ENCODE measurements at places on chromosomes 7 and 10.

- DNase-seq, result peak; percentile 61
Measured at GRCh38 chr10:119542988-119543813, 682 bp upstream of the RGS10 start.

DNA sequence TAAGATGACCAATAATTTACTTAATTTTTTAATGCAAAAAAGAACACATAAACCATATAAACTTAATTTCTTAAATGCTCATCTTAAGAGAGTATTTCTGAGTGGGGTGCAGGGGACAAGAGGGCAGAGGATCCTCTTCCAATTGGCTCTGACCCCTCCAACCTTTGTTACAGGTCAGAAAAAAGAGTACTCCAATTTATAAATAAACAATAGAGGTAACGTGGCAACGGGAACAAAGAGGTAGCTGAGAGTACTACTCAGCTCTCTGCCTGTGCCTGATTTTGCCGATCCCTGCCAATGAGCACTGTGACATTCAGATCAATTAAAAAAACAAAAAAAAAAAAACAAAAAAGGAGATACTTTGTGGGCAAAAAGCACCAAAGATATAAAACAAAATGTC lies 307.9 kb downstream of the PARD3 start:
- DNase-seq, result peak; percentile 37

- DNase-seq, result no peak
Measured at GRCh38 chr10:3542185-3542611, 242.8 kb downstream of the KLF6 start.

- no peak for DNase-seq
Measured at GRCh38 chr7:94378356-94378755, 16.3 kb upstream of the COL1A2 start.

DNA sequence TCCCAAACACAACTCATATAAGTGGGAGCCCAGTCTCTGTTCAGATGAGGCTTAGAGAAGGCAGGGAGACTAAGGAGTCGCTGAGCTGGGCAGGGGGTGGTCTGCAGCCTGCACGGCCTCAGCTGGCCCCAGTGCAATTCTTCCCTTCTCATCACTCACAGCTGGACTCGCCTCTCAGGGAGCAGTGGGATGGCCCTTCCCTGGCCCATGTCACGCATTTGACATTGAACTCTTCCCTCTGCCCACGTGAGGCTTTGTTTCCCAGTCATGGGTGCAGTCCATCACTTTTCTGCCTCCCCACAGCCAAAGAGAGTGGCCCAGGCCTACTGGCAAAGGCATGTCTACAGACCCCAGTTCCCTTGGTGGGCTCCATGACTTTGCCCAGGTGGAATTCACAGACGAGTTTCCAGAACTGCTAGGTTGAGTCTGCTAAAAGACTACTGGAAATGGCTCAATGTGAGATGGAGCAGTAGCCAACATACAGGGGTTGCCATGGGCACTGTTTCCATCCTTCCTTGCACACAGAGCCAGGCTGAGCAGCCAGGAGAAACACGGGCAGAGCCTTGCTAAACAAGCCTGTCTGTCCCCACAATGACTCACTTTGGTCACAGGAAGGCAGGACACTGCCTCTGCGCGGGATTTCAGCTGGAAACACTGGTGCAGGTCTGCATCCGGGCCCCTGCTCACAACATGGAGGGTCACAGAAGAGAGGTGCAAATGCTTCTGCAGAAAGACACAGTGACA lies 90.1 kb downstream of the OAT start:
- no peak for DNase-seq

DNA sequence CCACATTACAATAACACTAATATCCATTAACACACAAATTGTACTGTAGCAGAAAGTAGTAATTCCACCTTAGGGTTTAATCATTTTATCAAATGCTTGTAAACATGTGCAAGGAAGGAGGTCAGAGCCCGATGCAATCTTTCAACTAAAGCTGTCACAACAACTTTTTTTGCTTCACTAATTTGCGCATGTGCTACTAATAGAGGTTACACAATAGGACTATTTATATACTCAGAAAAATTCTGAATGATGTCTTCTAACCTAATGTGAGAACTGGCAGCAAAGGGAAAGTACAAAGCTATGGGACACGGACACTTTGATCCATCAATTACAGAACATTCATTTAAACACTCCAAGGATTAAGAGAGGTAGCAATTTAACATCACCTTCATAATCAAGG lies 244.4 kb downstream of the CHCHD3 start:
- no peak for DNase-seq

- DNase-seq, result no peak
Measured at GRCh38 chr10:100327007-100327717, 2.9 kb downstream of the PKD2L1 start.

DNA sequence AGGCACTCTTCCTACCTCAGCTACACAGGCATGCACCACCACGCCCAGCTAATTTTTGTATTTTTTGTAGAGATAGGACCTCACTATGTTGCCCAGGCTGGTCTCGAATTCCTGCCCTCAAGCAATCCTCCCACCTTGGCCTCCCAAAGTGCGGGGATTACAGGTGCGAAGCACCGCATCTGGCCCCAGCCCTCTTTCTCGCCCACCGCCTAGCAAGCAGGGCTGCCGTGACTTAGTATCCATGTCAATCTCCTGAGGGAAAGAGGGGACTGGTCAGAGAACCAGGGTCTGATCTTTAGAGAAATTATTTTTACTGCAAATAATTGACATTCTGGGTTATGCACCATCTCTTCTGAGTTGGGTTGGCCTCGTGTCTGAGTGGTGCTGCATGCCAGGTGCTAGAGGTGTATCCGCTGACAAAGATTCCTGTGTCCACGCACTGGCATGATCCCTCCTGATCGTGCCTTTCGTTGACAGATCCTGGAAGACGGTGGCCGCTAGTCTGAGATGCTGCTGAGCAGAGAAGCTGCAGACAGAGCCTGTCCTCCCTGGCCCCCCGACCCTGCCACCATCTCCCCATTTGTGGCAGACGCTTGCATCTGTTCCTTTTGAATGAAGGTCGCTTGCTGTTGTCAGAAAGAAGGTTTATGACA lies 22.7 kb downstream of the WIPI2 start:
- no peak for DNase-seq

- DNase-seq, result no peak
Measured at GRCh38 chr10:83617692-83618545, 521.4 kb upstream of the GHITM start.

DNA sequence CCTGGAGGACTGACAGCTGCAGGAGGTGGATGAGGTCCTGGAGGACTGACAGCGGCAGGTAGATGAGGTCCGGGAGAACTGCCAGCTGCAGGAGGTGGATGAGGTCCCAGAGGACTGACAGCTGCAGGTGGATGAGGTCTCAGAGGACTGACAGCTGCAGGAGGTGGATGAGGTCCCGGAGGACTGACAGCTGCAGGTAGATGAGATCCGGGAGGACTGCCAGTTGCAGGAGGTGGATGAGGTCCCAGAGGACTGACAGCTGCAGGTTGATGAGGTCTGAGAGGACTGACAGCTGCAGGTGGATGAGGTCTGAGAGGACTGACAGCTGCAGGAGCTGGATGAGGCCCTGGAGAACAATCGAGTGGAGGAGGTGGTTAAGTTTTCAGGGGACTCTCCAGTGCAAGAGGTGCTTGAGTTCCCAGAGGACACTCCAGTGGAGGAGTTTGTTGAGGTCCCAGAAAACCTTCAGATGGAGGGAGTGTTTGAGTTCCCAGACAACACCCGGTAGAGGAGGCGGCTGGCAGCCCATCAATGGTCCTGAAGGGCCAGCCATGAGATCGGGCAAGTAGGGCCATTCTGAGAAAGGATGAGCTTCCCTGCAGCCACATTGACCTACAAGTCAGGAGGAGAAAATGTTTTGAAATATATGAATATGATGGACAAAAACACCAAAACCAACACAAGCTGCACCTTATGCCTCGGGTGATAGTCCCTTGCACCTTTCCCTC lies 4.7 kb upstream of the EIF5AL1 start:
- DNase-seq, result peak; percentile 65

DNA sequence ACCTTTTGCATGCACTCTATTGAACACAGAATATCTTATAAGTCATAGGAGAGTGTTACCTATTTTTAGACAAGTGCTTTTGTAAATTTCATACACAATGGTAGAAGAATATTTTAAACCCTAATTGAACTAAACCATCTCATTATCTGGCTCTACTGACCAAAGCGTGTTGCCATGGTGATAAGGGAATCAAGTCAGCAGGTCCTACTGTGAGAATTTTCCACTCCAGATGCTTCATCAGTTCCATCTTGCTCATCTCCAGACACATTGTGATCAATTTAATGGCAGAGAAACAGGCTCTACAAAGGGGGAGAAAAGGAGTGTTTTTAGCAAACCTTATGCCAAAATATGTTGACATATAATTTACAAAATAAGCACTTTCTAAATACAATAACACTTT lies 621.9 kb upstream of the GHITM start:
- DNase-seq, result no peak

DNA sequence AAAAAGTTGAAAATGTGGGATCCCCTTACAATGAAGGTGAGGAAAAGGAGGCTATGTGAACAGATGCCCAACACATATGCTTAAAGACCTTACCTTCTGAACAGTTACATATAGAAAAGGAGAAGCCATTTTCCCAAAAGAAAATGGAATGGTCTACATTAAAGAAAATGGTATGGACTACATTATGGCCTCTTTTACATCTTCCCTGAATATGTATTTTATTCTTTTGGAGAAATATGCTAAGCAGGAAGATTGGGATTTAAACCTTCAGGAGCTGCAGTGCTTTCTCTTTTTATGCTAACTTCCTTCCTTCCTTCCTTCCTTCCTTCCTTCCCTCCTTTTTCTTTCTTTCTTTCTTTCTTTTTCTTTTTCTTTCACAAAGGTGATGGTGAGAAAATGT lies 155.4 kb downstream of the SEC23IP start:
- DNase-seq, result no peak

GRCh38 chr7:25090374-25090773 lies 34.7 kb downstream of the CYCS start:
- no peak for DNase-seq

DNA sequence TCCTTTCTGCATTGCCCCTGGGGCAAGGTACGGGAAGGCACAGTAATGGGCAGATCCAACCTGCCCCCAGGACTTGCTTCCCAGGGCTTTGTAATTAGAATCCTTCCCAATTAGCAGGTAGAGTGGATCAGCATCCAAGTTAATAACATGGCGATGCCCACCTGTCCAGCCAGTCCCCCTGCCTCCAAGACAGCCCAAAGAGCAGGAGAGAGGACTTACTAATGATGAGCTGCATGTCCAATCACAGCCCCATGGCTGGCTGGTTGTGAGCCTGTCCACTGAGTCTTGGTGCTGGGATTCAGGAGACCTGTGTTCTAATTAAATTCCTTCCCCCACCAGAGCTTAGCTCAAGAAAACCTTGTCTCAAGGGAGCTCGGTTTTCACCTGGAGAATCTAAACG lies 49.0 kb downstream of the RPS24 start:
- DNase-seq, result no peak

GRCh38 chr7:148442933-148443332 lies 147.6 kb upstream of the C7orf33 start:
- no peak for DNase-seq

GRCh38 chr7:52323202-52323746 lies 712.2 kb upstream of the POM121L12 start:
- DNase-seq, result no peak

DNA sequence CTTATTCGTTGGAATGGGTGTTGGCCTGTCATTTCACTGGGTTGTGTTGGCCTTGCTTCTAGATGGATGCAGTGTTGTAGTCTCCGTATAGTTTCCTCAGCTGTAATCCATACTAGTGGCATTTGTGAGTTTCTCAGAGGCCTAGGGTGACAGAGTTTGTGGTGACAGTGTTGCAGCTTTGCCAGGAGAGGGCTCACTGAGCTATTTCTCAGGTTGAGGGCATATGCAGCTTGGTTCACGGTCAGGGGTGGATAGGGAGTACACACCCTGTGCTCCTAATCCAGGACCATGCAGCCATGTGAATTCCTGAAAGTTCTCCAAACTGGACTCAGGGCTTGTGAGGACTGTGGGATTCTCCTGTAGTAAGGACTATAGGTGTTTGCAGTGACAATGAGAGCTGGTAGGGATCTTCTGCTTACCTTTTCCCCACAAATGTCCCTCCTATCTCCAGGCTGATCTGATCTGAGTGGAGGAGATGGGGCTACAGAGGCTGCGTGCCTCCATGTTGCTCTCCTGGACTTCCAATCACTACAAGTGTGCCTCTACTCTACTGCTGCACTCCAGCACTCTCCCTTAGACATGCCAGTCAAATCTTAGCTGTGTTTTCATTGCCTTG lies 229.0 kb downstream of the STK31 start:
- DNase-seq, result peak; percentile 59

GRCh38 chr10:72794260-72794659 lies 99.3 kb upstream of the OIT3 start:
- DNase-seq, result no peak

- DNase-seq, result peak; percentile 27
Measured at GRCh38 chr10:121076776-121077715, 225.9 kb downstream of the WDR11 start.
